CD4-positive, alpha-beta T cell (primary cell): ENCODE measurements at places on chromosomes 12 and 14.

- no peak for DNase-seq
Measured at GRCh38 chr14:105080161-105080560, 14.9 kb upstream of the GPR132 start.

DNA sequence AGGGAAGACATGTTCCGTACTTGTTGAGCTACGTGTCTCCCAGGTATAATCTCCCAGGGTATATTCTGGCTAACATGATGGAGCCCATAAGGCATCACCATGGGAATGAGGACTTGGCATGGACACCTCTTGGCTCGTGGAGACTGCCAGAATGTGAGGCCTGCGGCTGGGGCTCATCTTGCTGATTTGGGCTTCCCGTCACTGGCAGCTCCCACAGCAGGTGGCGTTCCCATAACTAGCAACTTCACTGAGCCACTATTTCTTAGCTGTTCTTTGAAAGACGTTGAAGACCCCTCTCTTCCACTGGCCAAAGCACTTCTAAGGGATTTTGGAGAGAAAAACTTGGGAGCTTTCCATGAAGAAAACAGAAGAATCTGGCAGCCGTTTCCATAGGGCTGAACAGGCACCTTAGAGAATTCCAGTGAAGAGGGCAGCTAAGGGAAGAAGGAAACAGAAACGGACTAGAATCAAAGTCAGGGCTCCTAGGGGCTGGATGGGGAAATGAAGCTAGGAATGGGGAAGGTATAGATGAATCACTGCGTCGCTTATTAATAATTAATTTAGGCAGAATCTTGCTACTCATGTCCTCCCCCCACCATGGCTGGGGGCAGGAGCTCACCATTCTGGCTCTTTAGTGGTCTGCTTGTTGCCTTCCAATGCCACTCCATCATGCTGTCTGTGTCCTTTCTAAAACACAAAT lies 39.7 kb upstream of the FOS start:
- DNase-seq, result no peak

GRCh38 chr14:53381895-53382294 lies 228.8 kb upstream of the DDHD1 start:
- no peak for DNase-seq

- DNase-seq, result no peak
Measured at GRCh38 chr12:91920276-91920675, 225.4 kb downstream of the BTG1 start.

DNA sequence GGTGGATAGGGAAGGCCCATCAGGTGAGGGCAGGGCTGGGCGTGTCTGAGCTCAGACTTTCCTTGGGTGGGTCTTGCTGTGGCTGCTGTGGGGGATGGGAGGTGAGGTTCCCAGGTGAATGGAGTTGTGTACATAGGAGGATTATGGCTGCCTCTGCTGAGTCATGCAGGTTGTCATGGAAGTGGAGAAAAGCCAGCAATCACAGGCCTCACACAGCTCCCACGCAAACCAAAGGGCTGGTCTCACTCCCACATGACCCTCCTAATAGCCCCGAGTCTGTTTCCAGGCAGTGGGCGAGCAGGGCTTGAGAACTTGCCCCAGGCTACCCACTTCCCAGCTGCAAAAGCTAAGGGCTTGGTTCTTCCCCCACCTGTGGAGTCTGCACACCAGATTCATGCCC lies 149.5 kb downstream of the IPO8 start:
- DNase-seq, result no peak
